ENCODE measurements at places on chromosomes 3 and 15.
A peak's percentile ranks its signal among the peaks of the same experiment; 100 is the strongest.

- no peak for DNase-seq
These were observed at the start of gene SPATA12 for GRCh38 chr3:57060089-57060821. Gene SPATA12 (plus strand): TSS chr3:57060664. CDS start chr3:57073695, 13,031 bp downstream.

DNA sequence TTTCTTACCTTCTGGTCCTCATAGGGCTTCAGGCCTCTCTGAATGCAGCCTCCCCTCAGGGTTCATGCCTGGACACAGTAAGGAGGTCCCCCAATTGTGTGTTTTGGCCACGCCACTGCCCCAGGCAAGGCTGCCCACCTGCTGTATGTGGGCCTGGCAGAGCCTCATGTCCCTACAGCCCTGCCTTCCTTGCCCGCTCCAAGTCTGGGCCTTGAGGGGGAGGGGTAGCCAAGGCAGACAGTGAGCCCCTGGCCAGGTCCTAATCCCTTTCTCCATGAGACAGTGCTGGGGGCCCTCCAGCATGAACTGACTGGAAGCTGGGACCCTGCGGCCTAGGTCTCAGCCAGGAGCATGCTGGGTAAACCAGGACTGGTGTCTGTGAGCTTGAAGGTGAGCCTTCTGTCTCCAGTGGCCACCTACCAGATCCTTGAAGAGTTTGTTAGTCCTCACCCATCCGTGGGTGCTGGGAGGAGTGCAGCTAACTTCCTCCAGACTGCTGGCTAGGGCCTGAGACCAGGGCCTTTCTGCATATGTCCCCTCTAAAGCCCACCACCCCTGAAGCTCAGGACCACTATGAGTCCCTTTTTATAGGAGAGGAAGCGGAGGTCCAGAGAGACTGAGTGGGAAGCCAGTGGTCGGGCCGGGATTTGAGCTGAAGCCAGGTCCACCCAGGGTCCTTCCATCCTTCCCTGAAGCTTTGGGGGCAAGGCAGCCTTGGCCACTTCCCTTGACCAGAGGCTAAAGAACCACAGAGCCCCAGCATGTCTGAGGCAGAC is 8.7 kb downstream of the ZBTB47 start:
- peak; percentile 56 for DNase-seq

DNA sequence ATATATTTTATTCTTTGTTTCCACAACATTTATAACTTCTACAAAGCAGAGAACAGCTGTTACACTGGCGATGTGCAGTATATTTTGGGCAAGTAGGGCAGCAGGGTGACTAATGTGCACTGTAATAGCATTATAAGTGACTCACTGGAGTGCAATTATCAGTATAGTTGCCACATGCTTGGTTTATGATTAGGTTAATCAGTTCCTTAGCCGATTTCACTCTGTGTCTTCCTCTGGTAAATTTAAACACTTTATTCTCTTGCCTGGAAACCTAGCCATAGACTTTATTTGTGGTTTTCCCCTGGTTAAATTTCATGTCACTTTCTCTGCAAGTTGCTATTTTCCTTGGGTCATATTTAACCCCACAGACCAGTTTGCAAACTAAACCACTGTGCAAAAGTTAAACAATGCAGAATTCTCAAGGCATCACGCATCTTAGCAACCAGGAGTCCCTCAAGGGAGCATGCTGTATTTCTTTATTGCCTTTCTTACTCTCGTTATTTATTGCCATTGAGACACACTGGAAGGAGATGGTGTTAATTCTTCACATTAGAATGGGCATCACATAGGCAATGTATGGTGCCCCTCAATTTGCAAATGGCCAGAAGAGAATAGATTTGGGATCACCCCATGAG is 690.2 kb upstream of the DPPA4 start:
- no peak for DNase-seq

DNA sequence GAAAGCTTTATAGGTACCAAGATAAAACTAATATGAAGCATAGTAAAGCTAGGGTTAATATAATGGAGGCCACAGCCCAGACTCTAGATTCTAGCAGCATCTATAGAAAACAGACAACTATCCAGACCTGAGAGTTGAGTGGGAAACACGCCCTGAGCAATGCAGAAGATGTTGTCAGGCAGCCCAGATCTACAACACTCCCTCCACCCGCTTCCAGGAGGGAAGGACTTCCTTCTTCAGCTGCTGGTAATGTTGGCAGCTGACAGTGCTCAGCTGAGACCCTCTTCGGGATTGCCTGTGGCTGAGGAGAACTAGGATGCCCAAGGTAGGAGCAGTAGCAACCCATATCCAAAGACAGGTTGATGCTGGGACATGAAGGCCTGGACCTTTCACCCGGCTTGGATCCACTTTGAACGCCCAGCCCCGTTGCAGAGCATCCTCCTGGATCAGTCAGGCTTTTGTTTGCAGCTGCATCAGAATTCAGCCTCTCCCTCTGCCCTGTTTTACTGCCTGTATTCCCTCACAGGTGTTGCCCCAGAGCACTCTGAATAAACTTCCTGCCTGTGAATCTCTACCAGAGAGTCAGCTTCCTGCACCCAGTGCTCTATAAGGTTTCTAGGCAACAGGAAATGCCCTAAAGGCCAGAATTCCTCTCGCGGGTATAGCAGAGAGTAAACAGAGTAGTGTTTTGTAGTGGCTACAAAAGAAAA is 174.7 kb upstream of the IL12A start:
- no peak for DNase-seq

GRCh38 chr3:156681002-156681401 is 6.6 kb downstream of the TIPARP start:
- no peak for DNase-seq
